Fibroblast of the aortic adventitia (primary cell): ENCODE measurements at places on chromosomes 1 and 21.

- peak; percentile 75 for DNase-seq
Measured at GRCh38 chr1:45493116-45493697, 2.2 kb upstream of the TESK2 start.

GRCh38 chr1:14321422-14321821 is 277.1 kb upstream of the KAZN start:
- DNase-seq, result no peak

DNA sequence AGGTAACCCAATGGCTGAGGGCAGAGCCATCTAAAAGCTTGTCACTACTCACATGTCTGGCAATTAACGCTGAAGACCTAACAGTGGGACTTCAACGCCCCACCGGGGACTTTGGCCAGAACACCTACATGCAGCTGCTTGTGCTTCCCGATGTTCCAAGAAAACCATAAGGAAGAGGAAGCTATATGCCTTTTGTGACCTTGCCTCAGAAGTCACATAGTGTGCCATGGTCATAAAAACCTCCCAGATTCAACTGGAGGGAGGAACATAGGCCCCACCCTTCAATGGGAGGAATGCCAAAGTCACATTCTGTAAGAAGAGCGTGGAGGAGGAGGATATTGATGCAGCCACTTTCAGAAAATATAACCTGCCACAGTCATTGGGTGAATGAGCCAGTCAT is 147.8 kb upstream of the MAGI3 start:
- no peak for DNase-seq

DNA sequence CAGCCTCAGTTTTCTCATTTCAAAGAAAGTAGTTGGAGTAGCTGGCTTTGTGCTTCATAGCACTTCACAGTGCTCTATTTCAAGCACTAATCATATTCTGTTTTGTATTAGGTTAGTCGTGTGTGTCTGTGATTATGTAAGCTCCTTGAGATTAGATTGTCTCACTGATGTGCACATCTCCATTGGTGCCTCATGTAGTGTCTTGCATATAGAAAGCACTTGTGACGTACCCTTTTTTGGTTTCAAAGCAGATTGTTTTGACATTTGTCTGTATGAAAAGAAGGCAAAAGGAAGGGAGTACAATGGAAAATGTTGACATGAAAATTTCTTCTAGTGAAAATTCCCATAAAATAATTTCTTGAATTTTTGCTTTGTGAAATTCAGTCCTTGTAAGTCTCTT is 13.9 kb downstream of the BTBD8 start:
- no peak for DNase-seq

DNA sequence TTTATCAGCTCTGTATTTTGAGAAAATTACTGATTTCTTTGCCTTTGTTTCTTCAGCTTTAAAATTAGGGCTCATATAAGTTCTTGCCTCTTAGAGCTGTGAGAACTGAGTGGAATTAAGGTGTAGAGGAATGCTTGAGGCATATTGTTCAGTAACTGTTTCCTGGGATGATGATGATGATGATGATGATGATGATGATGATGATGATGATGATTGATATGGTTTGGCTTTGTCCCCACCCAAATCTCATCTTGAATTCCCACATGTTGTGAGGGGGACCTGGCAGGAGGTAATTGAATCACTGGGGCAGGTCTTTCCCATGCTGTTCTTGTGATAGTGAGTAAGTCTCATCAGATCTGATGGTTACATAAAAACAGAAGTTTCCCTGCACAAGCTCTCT is 118.7 kb downstream of the CHRM3 start:
- no peak for DNase-seq

DNA sequence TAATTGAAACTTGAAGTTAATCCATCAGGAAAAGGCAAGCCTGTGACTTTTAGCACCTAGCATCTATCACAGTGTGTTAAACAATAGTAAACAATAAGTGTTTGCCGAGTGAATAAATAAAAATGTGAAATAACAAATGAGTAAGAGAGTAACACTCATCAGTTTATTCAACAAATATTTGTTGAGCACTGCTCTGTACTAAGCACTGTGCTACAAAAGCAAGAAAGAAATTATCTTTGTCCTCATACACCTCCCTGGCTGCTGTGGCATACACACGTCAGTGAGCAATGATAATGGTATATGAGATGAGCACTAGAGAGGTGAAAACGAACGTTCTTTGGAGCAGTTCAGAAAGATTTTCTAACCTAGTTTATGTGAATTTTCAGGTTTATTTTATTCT is 295.0 kb upstream of the LRRC7 start:
- DNase-seq, result no peak

DNA sequence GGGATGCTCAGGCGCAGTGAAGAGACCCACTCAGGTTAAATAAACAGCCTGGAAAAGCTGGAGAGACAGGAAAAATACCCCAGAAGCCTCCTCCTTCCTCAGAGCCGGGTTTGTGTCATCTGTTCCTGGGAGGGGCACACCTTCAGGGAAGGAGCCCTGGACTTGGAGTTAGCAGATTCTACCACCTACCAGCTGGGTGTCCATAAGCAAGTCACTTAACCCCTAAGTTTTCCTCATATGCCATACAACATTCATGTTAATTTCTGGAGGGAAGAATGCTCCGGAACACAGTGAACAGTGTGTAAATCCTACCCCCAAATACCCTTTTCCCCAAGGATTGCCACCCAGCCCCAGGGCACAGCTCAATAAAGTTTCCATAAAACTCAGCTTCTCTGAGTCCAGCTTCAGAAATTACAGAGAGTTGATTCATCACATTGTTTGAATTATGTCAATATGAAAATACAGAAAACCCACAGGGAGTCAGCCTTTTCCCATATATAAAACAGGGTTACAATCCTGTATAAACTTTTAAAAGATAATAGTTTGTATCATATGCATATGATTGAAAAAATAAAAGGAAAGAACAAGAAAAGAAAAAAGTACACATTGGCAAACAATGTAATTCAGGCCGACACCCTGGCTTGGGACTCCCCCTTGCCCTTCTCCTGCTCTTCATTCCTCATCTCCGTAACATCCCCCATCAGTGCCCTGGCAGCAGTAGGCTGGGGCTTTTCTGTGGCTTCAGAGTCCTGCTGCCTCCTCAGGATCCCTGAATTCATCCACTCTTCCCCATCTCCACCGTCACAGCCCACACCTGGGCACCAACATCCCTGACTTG is 291.8 kb upstream of the USP24 start:
- peak; percentile 65 for DNase-seq

- DNase-seq, result peak; percentile 98
Measured at GRCh38 chr1:85612704-85613361, 32.3 kb downstream of the CCN1 start.

GRCh38 chr1:12143631-12144155 is 23.1 kb upstream of the TNFRSF1B start:
- peak; percentile 87 for DNase-seq

DNA sequence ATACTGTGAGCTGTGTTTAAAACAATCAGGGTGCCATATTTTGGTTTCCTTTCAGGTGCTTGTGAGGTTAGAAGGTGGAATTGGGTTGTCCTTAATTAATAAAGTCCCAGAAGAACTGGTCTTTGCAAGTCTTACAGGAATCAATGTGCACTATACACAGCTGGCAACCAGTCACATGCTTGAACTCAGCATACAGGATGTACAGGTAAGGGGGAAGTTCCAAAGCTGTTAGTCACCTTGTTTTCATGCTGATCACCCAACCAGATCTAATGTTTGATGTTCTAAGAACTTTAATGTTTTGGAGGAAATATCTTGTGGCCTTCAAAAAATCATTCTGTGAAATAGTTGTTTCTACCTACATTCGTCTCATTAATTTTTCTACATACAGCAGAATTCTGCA is 156.3 kb downstream of the VPS13D start:
- DNase-seq, result no peak

- DNase-seq, result no peak
Measured at GRCh38 chr1:119971710-119972570, 75.6 kb upstream of the ADAM30 start.

- no peak for DNase-seq
Measured at GRCh38 chr1:110684491-110684890, 9.8 kb upstream of the KCNA3 start.

- DNase-seq, result no peak
Measured at GRCh38 chr1:12757836-12758235, 11.8 kb downstream of the CFAP107 start.

DNA sequence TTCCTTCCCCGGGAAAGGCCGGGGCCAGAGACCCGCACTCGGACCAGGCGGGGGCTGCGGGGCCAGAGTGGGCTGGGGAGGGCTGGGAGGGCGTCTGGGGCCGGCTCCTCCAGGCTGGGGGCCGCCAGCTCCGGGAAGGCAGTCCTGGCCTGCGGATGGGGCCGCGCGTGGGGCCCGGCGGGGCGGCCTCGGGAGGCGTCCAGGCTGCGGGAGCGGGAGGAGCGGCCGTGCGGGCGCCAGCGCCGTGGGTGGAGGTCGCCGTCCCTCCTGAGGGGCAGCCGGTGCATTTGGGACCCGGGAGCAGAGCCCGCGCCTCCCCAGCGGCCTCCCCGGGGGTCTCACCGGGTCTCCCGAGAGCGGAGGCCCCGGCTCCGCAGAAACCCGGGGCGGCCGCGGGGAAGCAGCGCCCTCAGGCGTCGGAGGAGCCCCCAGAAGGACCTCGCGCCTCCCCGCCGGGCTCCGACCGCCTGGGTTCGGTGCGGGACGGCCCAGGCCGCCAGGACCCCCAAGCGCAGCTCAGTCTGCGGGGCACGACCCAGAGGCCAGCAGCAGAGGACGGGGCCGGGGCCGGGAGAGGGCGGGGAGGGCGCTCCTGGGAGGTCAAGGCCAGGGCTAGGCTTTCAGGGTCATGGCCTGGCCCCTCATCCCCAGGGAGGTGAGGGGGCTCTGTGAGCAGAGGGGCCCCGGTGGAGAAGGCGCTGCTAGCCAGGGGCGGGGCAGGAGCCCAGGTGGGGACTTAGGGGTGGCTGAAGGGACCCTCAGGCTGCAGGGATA is 7.2 kb upstream of the SLX9 start:
- no peak for DNase-seq

DNA sequence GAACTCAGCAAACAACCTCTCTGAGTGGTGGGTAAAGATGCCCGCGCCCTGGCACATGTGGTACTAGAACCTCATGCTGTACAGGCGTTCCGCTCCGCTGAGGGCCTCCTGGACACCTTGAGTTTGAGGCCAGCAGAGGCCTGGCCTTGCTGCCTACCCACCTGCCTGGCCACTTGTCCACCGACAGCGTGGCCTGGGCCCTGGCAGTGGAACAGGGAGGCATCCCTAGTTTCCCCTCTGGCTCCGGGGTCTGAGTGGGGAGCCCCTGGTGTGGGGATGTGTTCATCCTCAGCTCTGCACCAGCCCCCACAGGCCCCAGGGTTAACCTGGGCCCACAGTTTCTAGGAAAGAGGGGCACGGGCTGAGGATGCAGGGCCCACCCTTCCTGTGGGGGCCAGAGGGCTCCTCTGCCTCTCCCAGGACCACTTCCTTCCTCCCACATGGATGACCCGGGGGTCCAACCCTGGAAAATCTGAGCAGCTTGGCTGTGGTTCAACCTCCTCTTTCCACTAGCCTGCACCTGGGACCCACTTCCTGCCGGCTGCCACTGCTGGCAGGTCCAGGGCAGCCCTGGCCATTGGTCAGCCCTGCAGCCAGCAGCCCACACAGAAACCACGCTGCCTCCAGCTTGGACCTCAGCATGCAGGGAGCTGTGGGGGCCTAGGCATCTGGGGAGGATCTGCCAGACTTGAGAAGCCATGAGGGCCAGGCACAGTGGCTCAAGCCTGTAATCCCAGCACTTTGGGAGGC is 53.3 kb upstream of the COL18A1 start:
- no peak for DNase-seq

- DNase-seq, result peak; percentile 99
Measured at GRCh38 chr1:151790071-151790939, at the start of gene TDRKH. TDRKH (minus strand) TSS chr1:151790500; CDS start chr1:151783022, 7,478 bp downstream.

- no peak for DNase-seq
Measured at GRCh38 chr1:233700338-233700737, 86.4 kb downstream of the KCNK1 start.

DNA sequence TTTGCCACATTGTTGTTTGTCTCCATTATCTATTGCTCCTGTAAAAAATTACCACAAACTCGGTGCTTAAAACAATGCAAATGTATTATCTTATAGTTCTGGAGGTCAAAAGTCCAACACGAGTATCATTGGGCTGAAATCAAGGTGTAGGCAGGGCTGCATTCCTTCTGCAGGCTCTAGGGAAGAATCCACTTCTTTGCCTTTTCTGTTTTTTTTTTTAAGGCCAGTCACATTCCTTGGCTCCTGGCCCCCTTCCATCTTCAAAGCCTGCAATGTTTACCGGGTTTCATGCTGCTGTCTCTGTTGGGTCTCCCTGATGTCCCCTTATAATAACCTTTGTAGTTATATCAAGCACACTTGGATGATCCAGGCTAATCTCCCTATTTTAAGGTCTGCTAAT is 212.7 kb downstream of the PTBP2 start:
- DNase-seq, result peak; percentile 5

- no peak for DNase-seq
Measured at GRCh38 chr1:118333601-118334210, 148.7 kb upstream of the SPAG17 start.

- DNase-seq, result no peak
Measured at GRCh38 chr21:33370305-33370704, 32.9 kb upstream of the IFNGR2 start.

DNA sequence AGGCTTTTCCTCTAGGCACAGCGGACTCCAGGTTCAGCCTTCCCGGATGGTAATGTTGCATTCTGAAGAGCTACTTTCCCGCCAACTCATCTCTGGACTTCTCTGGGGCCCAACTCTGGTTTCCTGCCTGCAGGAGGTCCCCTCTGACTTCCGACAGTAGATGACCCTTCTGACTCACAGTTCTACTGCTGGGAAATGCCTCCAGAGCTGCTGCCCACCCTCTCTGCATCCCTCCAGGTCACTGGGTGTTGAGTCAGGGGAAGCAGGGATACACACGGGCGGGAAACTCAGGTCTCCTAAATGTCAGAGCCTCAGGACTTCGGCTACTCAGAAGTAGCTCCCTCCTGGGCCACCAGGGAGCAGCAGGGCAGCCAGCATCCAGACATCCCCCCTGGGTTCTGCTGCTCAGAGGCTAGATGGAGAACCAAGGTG is 2.1 kb upstream of the KIF21B start:
- DNase-seq, result no peak

DNA sequence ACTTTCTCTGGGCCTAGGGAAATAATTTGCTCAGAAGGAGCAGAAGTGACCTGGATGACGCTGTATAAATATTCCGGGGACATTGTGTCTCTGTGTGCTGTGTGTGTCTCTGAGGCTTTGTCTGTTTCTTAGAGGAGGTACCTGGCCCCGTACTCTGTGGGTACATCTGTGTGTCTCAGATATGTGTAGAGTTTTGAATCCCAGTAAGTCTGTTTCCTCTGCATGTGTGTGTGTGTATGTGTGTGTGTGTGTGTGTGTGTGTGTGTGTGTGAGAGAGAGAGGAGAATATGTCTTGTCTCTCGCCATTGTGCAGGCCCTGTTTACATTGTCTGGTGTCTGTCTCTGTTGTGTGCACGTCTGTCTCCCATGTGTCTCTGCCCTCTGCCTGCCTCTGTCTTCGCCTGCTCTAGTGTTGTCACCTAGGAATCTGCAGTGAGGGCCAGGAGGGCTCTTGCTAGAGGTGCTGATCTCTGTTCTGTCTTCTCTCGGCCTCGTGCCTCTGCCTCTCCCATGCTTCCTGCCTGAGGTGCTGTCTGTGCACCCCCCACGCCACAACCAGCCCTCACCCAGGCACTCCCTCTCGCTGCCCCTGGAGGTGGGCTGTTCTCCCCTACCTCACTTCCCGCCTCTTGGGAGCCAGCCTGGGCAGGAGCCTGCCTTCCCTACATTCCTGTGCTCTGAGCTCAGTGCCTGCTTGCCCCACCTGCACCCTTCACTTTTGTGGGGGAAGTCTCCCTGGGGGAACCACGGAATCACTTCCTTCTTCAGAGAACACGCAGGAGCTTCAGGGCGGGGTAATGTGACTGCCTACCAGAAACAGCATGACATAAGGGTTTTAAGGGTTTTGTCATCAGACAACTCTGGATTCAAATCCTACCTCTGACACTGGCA is 5.9 kb downstream of the MAP7D1 start:
- peak; percentile 33 for DNase-seq

GRCh38 chr1:19582318-19582717 is 61.8 kb upstream of the NBL1 start:
- no peak for DNase-seq
